ENCODE measurements at places on chromosomes 2 and 18. TPM values are rescaled to one million over a fixed set of nuclear protein-coding genes. Genes with fewer than 3 reads are reported as not detected.

- peaks cover 5% of the 10 kb centered on the region for H3K36me3 ChIP-seq
- no peak for DNase-seq
- no peak overlapping the region for H3K27ac ChIP-seq
- H3K27me3 ChIP-seq, result no peaks in the 10 kb centered on the region
- H3K4me1 ChIP-seq, result peaks cover 4% of the 10 kb centered on the region
Observed at GRCh38 chr2:168717790-168718502, 84.5 kb upstream of the NOSTRIN start.

The ATG9A gene
- 110 TPM for total RNA-seq

The SIX3 gene
- 0.39 TPM for total RNA-seq

The ALPP gene
- 0.30 TPM for total RNA-seq

DNA sequence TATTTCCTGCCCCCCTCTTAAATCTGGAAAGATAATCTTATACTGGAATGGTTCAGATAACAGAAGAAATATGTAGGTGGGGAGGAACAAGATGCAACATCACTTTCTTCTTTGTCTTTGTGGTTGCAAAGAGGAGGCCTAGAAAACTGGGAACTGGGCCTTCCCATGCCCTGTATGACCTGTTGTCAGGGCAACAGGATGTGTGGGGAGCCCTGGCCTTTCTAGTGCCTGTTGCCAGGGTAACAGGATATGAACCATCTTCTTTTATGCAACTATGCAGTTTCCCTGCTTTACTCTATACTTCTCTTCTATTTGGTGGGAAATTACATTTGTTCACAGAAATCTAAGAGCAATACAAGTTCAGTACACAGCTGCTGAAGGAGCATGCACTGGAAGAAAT lies 79.8 kb upstream of the PDE1A start:
- no peak overlapping the region for H3K4me3 ChIP-seq
- no peaks in the 10 kb centered on the region for H3K4me1 ChIP-seq
- no peak for DNase-seq
- no peak overlapping the region for H3K27ac ChIP-seq
- H3K36me3 ChIP-seq, result no peaks in the 10 kb centered on the region
- no peaks in the 10 kb centered on the region for H3K27me3 ChIP-seq

DNA sequence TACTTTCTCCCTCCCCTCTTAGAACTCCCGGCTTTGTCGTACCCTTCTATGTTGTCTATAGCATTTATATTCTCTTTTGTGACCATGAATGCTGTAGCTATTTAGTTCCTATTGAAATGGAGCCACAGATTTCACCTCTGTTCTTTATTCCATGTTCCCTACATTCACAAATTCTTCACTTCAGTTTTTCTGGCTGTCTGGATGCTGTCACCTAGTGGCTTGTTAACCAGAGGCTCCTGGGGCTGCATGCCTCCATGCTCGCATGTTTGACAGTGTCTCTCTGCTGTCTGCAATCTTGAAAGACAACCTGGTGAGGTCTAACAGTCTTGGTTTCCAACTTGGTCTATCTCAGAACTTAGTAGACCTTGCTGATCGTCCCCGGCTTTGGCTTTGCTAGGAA lies 48.2 kb downstream of the CFAP221 start:
- no peaks in the 10 kb centered on the region for H3K36me3 ChIP-seq
- DNase-seq, result no peak
- no peaks in the 10 kb centered on the region for H3K4me1 ChIP-seq
- H3K27ac ChIP-seq, result no peak overlapping the region
- no peaks in the 10 kb centered on the region for H3K27me3 ChIP-seq

DNA sequence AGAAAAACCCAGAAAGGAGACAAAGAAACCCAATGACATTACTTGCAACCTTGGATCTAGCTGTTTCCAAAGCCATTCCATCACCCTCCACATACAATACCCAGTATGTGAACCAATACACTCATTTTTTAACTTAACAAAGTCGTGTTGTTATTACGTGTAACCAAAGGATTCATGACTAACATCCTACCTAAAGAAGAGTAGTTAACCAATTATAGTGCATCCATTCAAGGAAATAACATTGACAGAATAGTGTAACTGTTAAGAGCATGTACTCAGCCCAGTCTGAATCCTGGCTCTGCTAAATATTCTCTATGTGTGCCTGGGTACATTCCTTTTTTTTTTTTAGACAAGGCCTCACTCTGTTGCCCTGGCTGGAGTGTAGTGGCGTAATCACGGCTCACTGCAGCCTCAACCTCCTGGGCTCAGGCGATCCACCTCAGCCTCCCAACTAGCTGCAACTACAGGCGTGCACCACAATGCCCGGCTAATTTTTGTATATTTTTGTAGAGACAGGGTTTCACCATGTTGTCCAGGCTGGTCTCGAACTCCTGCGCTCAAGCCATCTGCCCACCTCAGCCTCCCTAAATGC lies 9.9 kb downstream of the TLK1 start:
- no peak overlapping the region for H3K4me3 ChIP-seq
- no peak overlapping the region for H3K27ac ChIP-seq
- H3K27me3 ChIP-seq, result no peaks in the 10 kb centered on the region
- DNase-seq, result no peak
- no peaks in the 10 kb centered on the region for H3K36me3 ChIP-seq

GRCh38 chr18:7766817-7767216 lies 199.7 kb downstream of the PTPRM start:
- H3K4me3 ChIP-seq, result no peak overlapping the region
- H3K27ac ChIP-seq, result no peak overlapping the region
- no peaks in the 10 kb centered on the region for H3K27me3 ChIP-seq
- no peaks in the 10 kb centered on the region for H3K36me3 ChIP-seq

DNA sequence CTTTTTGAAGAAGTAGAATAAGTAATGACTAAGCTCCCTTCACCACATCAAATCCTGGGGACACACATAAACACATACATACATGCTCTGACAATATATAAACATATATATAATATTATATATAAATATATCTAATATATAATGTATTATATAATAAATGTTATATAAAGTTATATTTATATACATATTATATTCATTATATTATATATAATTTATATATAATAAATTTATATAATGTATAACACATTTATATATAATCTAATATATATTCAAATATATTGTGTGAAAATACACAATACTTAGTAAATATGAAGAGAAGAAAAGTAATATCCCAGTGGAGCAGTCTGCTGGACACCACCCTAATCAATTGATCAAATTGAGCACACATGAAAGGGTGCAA lies 2177.9 kb upstream of the CELF4 start:
- no peaks in the 10 kb centered on the region for H3K4me1 ChIP-seq
- DNase-seq, result no peak
- no peak overlapping the region for H3K27ac ChIP-seq
- H3K4me3 ChIP-seq, result no peak overlapping the region

GRCh38 chr2:28445448-28446258 lies 50.2 kb upstream of the PLB1 start:
- DNase-seq, result no peak
- no peak overlapping the region for H3K4me3 ChIP-seq
- H3K36me3 ChIP-seq, result no peaks in the 10 kb centered on the region
- no peaks in the 10 kb centered on the region for H3K27me3 ChIP-seq
- no peak overlapping the region for H3K27ac ChIP-seq

The TPO gene
- not detected for total RNA-seq

GRCh38 chr2:67037655-67038054 lies 359.5 kb upstream of the ETAA1 start:
- no peaks in the 10 kb centered on the region for H3K4me1 ChIP-seq
- H3K27ac ChIP-seq, result no peak overlapping the region
- no peaks in the 10 kb centered on the region for H3K36me3 ChIP-seq
- no peaks in the 10 kb centered on the region for H3K27me3 ChIP-seq
- no peak overlapping the region for H3K4me3 ChIP-seq
- DNase-seq, result no peak

DNA sequence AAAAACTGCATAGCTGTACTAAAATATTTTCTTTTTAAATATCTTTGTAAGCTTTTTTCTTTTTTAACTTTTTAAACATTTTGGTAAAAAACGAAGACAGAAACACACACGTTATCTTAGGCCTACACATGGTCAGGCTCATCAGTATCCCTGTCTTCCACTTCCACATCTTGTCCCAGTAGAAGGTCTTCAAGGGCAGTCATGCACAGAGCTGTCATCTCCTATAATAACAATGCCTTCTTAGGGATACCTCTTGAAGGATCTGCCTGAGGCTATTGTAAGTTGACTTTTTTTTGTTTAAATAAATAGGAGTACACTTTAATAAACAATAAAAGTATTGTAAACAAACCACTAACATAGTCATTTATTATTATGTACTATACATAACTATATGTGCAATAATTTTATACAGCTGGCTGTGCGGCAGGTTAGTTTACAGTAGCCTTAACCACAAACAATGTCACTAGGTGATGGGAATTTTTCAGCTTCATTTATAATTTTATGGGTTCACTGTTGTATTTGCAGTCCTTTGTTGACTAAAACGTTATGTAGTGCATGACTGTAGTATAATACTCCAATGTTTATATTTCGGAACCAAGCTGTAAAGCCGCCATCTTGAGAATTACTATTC lies 124.4 kb downstream of the MAP4K4 start:
- H3K4me3 ChIP-seq, result no peak overlapping the region
- peaks cover 6% of the 10 kb centered on the region for H3K4me1 ChIP-seq
- H3K27ac ChIP-seq, result no peak overlapping the region
- no peak for DNase-seq
- no peaks in the 10 kb centered on the region for H3K27me3 ChIP-seq
- H3K36me3 ChIP-seq, result peaks cover 11% of the 10 kb centered on the region

DNA sequence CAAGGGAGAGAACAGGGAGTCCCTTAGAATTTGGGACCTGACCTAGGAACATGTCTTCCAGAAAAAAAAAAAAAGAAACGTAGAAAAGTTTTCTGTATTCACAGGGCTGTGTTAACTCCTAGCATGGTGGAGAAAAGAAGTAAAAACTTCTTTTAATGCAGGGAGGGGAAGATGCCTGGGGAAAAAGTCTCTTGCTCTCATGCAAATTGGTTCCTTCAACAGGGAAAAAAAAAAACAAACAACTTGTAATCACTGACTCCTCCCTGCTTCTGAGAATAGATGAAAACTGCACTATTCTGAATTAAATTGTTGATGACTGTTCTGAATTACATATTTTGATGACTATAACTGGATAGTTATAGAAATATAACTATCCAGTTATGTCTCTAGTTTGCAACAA lies 933.2 kb downstream of the TRIB2 start:
- H3K4me1 ChIP-seq, result no peaks in the 10 kb centered on the region
- no peaks in the 10 kb centered on the region for H3K27me3 ChIP-seq
- no peaks in the 10 kb centered on the region for H3K36me3 ChIP-seq
- no peak for DNase-seq
- H3K4me3 ChIP-seq, result no peak overlapping the region

- H3K27ac ChIP-seq, result no peak overlapping the region
- DNase-seq, result no peak
- H3K27me3 ChIP-seq, result no peaks in the 10 kb centered on the region
- no peak overlapping the region for H3K4me3 ChIP-seq
- H3K4me1 ChIP-seq, result no peaks in the 10 kb centered on the region
- H3K36me3 ChIP-seq, result no peaks in the 10 kb centered on the region
Observed at GRCh38 chr2:198479065-198479464, 674.7 kb downstream of the PLCL1 start.

DNA sequence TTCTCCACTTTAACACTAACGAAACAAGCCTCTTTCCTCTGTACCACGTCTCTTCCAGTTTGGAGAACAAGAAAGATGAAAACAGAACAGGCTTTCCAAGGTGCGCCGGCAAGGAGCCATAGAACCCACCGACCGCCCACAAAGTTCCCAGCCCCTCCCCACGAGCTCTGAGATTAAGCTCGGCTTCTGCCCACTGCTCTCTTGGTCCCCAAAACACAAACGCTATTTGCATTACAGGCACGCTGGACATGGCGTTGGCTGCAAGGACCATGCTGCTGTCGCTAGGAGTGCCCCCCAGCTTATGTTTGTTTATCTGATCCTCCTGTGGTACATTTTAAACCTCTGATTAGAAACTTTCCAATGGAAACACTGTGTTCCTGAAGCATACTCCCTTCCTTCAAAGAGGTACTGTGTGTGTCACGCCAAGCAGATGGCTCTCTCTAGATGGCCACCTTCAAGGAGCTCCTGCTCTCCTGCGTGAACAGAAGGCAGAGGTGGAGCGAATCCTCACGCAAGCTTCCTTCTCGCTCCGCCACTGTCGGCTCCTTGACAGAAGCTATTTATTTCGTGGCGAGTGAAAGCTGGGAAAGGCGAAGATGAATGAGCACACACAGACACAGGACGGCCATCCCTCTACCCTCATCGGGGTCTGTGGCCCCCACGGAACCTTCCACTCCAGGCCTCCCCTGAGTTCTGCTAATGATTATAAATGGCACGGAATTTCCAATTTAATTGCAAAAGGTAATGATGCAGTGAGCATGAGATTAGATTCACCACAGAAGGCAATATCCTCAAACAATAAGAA lies 166.2 kb downstream of the EIPR1 start:
- H3K27ac ChIP-seq, result no peak overlapping the region
- no peak overlapping the region for H3K4me3 ChIP-seq
- no peak for DNase-seq
- peaks cover 5% of the 10 kb centered on the region for H3K4me1 ChIP-seq
- no peaks in the 10 kb centered on the region for H3K27me3 ChIP-seq

DNA sequence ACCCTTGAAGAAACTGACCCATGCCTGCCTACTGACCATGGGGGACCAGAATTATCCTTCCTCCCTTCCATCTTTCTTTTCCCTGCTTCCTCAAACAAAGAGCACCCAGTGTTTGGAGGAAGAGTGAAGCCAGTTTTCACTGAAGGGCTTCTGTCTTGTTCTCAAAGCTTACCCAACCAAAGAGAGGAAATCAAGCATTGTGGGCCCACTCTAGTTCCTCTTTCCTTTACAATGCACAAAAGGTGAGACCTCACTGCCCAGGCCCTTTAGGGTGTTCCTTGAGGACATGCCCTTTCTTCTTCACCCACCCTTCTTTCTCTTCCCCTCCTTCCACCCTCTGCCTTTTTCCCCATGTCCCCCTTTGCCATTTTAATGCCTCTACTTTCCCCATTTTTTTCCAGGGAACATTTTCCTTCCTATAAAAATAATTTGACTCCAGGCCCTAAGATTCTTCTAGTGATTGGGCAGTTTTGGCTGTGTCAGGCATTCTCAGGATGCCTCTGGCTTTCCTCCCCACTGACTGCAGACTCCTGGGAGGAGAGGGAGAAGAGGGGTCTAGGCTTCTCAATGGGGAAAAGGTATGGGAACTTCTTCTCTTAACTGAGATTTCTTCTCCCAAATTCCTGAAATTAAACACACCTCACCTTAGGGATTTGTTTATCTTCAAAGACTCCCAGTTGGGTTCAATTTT lies 126.6 kb upstream of the RMDN2 start:
- no peak for DNase-seq
- H3K36me3 ChIP-seq, result no peaks in the 10 kb centered on the region
- H3K27ac ChIP-seq, result no peak overlapping the region

The ALPI gene
- total RNA-seq, result not detected

The SFXN5 gene
- 19.8 TPM for total RNA-seq

- H3K27ac ChIP-seq, result no peak overlapping the region
- H3K4me1 ChIP-seq, result no peaks in the 10 kb centered on the region
- H3K36me3 ChIP-seq, result no peaks in the 10 kb centered on the region
- no peak for DNase-seq
- no peak overlapping the region for H3K4me3 ChIP-seq
- H3K27me3 ChIP-seq, result no peaks in the 10 kb centered on the region
Observed at GRCh38 chr2:72778410-72778809, 47.4 kb downstream of the EXOC6B start.

The GALNT5 gene
- not detected for total RNA-seq

- DNase-seq, result no peak
- H3K27me3 ChIP-seq, result no peaks in the 10 kb centered on the region
- no peak overlapping the region for H3K27ac ChIP-seq
- H3K4me1 ChIP-seq, result no peaks in the 10 kb centered on the region
Observed at GRCh38 chr2:188032306-188032705, 259.4 kb upstream of the GULP1 start.

The LAMA1 gene
- not detected for total RNA-seq
